ENCODE measurements at places on chromosomes 12 and 14.

DNA sequence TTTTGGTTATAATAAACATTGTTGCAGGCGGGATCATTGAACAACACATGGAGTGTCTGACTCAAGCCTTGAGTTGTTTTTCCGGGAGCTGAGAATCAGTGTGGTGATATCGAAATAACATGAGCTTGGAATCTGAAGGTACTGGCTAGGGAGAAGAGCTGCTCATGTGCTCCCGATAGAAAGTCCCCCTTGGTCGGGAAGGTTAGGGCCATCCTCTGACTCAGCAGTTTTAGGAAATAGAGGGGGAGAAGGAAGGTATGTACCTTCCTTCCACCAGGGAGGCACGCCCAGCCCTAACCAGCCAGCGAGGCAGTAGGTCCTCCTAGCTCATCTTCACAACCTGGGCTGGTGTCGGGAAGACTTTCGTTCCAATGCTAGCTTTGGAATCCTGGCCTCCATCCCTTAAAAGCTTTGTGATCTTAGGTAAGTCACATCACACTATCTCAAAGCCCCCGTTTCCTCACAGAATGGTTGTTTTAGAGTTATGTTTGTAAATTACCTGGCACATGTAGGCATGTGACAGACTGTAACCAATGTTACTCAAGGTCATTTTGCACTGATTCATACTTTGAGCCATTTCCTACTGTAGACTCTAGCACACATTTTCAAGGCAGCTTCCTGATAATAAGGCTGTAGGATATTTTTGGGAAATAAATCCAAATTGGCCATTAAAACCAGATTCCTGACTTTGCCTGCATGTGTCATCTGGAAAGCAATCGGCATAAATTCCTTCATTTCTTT lies 1.9 kb upstream of the RAB35 start:
- DNase-seq = no peak

GRCh38 chr12:42590330-42590934 lies 886 bp upstream of the PRICKLE1 start:
- no peak for DNase-seq

- DNase-seq = no peak
These were observed 8.5 kb upstream of the SOCS2 start for GRCh38 chr12:93563807-93564538.

GRCh38 chr12:89230376-89231315 lies 121.7 kb downstream of the DUSP6 start:
- no peak for DNase-seq

DNA sequence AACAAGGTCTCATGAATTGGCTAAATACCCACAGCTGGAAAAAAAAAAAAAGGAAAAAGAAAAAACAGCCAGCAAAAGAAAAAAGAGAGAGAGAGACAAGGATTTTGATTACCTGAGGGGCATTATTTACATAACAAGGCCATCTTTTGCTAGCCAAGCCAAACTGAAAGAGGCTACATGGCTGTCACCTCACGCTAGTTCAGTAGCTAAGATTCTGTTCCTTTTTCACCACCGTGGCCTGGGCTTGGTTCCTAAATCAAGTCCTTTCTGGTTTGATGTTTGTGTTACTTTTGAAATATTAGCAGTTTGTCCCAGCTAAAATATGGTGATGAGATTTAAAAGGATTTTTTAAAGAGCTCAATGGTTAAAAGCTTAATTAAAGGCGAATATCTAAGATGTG lies 2.0 kb upstream of the SDS start:
- DNase-seq = no peak

DNA sequence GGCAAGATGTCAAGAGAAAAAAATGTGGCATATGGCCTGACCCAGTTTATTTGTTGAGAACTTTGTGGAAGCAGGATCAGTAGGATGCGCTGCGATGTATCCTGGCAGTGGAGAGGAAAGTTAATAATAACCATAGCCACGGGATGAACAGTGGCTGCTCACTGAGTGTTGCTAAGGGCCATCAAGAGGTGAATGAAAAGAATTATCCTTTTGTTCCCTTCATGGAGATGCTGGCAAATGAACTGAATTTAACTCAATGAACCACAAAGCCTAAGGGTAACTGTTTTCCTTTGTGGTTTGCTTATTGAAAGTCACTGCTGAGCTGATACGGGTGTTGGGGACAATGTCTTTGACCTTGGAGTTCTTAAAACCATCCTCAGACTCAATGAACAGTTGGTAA lies 476.5 kb downstream of the APAF1 start:
- DNase-seq = no peak

- DNase-seq = no peak
These were observed 190.2 kb upstream of the AMIGO2 start for GRCh38 chr12:47269916-47270315.

Measured in thoracic aorta (tissue), 2 donors.